Stimulated activated CD8-positive, alpha-beta memory T cell treated with anti-CD3 and anti-CD28 coated beads, Interleukin-15, amount 100 ng/mL, for 48 hours (primary cell): ENCODE measurements at places on chromosomes 7 and 10.

GRCh38 chr7:4638781-4639575 lies 43.1 kb upstream of the FOXK1 start:
- no peak for DNase-seq

DNA sequence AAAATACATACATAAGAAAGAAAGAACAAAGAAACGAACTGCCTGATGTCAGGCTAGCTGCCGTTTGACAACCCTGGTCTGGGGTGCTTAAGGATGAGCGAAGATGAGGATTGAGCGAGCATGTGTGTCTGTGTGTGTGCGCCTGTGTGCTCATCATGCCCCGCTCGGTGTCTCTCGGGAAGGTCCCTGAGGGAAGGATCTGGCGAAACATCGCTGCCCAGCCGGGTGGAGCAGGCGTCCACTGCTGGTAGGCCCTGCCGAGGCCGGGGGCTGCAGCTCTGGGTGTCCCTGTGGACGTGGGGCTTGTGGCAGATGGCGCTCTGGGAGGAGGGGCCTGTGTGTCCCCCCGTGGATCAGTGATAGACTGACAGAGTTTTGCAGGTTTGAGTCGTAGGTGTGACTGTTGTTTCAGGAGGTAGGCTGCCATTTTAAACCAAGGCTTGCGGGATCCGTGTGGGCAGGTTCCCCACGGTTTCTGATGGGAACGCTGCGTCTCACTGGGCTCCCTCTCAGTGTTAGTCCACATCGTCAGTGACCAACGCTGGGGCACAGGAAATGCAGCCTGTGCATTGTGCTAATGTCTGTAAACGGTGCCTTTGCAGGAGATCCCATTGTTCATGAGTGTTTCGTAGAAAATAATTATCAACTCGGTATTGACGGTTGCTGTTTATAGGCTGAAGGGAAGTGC lies 5.9 kb upstream of the SUN1 start:
- DNase-seq, result no peak

GRCh38 chr10:102557569-102557968 lies 53.8 kb downstream of the SUFU start:
- no peak for DNase-seq

GRCh38 chr7:108808549-108809266 lies 239.0 kb downstream of the DNAJB9 start:
- DNase-seq, result no peak

GRCh38 chr7:81873559-81873958 lies 103.7 kb upstream of the HGF start:
- DNase-seq, result no peak

- DNase-seq, result no peak
Measured at GRCh38 chr10:15719899-15720634, at the start of gene ITGA8. ITGA8 (minus strand) TSS chr10:15719922; CDS start chr10:15719771, 151 bp downstream.

- no peak for DNase-seq
Measured at GRCh38 chr10:125232841-125233240, 72.5 kb upstream of the CTBP2 start.

DNA sequence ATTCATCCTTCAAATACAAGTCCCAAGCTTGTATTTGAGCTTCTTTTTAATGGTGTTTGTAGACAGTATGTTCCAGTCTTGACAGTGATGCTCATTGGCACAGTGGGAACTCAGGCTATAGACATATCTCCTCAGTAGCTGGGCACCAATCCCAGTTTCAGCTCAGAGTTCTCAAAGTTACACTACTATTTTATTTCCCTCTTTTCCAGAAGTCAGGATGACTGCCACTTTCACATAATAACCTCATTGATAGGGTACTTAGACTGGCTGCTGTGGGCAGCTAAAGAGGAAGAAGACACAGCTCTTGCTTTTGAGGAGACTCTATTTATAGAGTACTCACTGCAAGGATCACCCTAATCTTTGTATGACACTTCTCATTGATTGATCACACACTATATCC lies 2.4 kb downstream of the GBF1 start:
- DNase-seq, result no peak

DNA sequence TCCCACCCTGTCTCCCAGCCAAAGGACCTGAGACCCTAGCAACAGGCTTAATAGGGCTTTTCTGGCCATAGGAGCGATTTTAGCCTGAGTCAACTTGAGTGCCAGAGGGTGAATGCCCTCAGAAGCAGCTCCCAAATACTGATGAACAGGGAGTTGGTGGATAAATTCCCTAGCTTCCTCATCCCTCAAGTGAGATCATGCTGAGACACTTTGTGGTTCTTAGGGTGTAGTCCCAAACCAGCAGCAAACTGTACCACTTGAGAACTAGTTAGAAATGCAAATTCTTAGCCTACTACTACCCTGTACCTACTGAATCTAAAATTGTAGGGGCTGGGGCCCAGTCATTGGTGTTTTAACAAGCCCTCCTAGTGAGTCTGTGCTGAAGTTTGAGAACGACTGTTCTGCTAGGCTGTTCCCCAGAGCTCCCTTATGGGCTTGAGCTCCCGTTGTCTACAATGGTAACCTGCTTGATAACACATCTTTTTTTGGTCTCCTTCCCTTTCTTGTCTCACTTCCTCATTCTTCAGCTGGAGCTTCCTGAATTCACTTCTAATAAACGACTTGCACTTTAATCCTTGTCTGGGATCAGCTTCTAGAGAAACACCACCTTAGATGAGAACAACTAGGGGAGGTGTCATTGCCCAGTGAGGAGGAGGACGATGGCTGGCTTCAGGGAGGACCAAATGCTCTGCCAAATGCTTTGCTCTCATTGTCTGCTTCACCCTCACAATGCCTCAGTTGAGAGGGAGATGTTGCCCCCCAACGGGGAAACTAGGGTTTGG lies 18.2 kb upstream of the CDH23 start:
- DNase-seq, result no peak

DNA sequence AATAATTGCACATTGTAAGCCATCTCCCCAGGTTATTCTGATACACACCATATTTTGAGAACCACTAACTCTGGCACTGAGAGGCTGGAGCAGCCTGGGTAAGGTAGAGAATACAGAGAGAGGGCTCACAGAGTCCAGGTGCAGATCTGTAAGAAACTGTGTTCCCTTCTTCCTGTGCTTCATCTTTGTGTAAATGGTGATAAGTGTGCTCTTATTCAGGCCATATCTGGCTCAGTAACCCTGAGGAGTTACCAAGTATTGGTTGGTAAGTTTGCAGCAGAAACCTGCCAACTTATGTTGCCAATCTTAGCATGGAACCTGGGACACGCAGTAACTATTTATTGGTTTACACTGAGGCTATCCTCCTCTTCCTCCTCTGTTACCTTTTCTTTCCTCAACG lies 16.2 kb upstream of the ICA1 start:
- DNase-seq, result no peak

GRCh38 chr10:132834891-132835847 lies 49.2 kb upstream of the NKX6-2 start:
- no peak for DNase-seq

DNA sequence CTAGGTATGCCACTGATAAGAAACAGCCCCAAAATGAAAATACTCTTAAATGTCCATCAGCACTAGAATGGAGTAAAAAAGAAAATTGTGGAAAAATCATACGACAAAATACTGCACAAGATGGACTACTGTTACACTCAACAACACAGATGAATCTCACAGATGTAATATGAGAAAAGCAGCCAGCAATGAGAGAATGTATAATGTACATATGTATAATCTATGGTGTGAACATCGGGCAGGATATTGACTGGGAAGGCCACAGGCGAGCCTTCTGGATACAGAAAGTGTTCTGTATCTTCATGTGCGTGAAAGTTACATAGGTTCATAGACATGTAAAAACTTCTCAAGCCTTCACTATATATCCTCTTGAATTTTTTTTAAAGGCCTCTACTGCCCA lies 212.6 kb downstream of the PARD3 start:
- no peak for DNase-seq

- DNase-seq, result no peak
Measured at GRCh38 chr7:90580051-90580450, 16.1 kb upstream of the CDK14 start.

DNA sequence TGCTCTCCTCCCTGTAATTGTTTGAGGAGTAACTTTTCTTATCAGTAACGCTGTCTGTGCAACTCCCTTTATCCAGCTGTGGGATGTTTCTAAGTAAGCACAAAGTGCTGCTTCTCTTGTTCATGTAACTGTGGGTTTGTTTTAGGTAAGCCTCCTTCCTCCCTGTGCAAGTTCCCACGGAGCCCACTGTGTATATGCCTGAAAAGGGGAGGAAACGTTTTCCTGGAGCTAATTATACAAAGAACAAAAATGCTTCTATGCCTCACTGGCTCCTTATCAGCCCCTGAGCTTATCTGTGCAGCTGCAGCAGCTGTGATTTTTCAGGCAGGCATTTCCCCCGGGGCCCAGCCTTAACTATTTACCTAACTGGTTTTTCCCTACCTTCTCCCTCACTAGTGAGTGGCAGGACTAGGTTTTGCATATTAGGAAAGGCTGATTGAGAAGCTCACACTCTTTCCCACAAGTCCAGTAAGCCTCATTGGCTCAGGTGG lies 593.4 kb upstream of the GHITM start:
- no peak for DNase-seq

DNA sequence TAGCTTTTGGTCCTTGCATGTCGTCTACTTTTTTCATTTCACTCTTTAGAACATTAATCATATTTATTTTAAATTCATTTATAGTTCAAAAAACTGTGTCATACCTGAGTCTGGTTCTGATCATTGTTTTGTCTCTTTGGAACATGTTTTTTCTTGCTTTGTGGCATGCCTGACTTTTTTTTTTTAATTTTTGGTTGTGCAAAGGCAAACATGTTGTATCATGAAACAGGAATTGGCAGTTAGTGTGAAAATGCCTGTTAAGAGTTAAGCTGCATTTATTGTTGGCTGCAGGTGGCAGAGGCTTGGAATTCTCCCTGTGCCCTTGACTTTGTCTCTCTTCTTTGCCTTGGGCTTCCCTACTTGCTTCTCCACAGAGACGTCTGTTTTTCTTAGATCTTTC lies 525.0 kb upstream of the ADARB2 start:
- DNase-seq, result no peak

DNA sequence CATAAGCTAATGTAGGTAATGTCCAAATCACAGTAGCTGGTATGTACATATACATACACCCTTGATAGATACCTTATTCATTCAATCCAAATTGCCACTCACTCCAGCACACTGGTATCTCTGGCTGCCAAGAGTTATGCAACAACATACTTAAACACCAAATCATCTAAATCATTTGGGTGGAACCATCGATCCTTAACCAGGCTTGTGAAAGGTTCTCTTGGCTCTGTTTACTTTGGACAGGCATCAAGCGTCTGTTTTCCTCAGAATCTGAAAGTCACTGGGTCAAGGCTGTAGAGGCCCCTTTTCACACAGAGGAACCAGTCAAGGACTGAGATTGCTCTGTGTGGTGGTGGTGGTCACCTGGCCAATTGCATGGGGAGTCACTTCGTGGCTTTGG lies 24.6 kb downstream of the JAZF1 start:
- no peak for DNase-seq

GRCh38 chr7:101743241-101743994 lies 74.0 kb upstream of the CUX1 start:
- peak; percentile 32 for DNase-seq

- no peak for DNase-seq
Measured at GRCh38 chr10:48456361-48456804, 148.5 kb downstream of the ARHGAP22 start.

GRCh38 chr7:23345601-23346000 lies 46.5 kb downstream of the MALSU1 start:
- DNase-seq, result no peak

- no peak for DNase-seq
Measured at GRCh38 chr7:121546632-121547543, 150.8 kb upstream of the FAM3C start.

- no peak for DNase-seq
Measured at GRCh38 chr7:2926120-2926895, 82.2 kb upstream of the GNA12 start.

GRCh38 chr7:69545175-69545574 lies 53.1 kb upstream of the AUTS2 start:
- DNase-seq, result no peak

- no peak for DNase-seq
Measured at GRCh38 chr10:19874791-19875190, 58.6 kb downstream of the PLXDC2 start.

- DNase-seq, result no peak
Measured at GRCh38 chr7:106613848-106614560, 47.0 kb downstream of the CCDC71L start.

DNA sequence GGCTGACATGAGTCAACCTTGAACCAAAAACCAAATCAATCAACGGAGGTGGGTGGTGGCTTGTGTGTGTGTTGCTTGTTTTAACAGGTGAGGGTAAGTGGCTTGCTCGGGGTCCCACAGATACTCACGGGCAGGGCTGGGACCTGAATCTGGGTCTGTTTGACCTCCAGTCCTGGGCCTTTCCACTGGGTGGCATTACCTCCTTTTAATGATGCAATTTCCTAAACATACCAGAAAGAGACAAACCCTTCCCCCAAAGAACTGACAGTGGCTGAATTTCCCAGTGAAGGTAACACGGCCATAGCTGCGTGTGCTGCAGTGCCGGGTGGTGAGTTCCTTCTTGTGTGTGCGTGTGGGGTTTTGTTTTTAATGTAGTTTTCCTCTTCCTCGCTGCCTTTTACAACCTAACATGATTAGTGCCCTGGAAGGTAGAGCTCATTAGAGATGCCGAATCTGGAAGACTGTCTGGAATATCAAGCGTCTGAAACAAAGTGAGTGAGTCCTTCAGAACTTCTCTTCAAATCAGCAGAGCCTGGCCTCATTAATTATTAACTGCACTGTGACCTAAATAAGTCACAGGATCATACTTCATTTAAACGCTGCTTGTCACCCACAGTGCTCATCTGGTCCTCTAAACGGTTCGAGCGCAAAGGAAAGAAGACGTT lies 166.1 kb upstream of the TCERG1L start:
- DNase-seq, result no peak

GRCh38 chr7:144728551-144728950 lies 107.3 kb downstream of the TPK1 start:
- no peak for DNase-seq

GRCh38 chr7:66930341-66930740 lies 9.3 kb downstream of the TMEM248 start:
- no peak for DNase-seq

DNA sequence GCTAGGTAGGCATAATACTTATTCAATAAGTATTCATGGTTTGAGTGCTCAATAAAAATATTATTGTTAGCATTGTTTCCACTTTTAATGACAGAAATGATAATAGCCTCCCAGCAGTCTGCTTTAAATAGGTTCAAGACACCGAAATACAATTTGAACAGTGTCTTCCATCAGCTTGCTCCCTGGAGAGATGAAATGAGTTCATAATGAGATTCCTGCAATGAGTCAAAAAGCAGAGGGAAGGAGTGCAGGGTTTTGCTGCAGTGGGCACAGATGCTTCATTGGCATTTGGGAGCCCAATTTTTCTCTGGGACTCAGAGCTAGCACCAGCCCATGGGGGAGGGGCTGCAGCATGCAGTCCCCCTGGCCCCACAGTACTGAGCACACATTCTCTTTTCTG lies 32.6 kb upstream of the CHCHD3 start:
- DNase-seq, result no peak

- no peak for DNase-seq
Measured at GRCh38 chr10:117934477-117934876, 112.3 kb downstream of the RAB11FIP2 start.

- no peak for DNase-seq
Measured at GRCh38 chr7:43201912-43202311, 89.5 kb downstream of the HECW1 start.

- no peak for DNase-seq
Measured at GRCh38 chr7:2353113-2353935, 1.3 kb upstream of the EIF3B start.

GRCh38 chr7:149292462-149292823 lies 30.4 kb downstream of the ZNF783 start:
- DNase-seq, result no peak

- DNase-seq, result no peak
Measured at GRCh38 chr10:126437635-126438406, 49.5 kb upstream of the ADAM12 start.

- DNase-seq, result no peak
Measured at GRCh38 chr7:30347226-30348082, 63.1 kb downstream of the ZNRF2 start.
